ENCODE measurements at places on chromosomes 2 and 18.

DNA sequence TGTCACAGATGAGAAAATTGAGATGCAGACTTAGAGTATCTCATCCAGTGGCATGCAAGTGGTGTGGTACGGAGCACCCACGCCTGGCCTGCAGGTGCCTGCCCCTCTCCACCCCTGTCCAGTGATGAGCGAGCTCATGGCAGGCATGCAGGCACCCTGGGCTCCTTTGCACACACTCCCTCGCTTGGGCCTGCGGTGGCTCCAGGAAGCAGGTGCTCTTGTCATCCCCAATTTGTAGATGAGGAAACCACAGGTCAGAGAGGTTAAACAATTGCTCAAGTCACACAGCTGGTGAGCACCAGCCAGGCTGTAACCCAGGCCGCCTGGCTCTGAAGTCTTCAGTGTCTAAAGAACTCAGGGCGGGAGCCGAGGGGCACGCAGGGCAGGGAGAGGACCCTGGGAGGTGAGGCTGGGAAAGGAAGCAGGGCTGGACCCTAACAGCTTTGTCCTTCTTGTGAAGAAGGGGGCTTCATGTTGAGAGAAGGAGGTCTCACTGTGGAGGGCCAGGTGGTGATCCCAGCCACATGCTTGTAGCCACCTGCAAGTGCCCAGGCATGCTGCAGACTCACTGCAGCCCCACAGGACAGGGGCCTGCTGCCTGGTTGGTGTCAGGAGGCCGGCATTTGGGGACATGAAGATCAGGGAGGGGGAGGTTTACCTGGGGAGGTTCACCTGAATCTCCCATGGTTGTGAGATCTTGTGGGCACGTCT is 166.2 kb downstream of the SH3RF3 start:
- no peak for DNase-seq

DNA sequence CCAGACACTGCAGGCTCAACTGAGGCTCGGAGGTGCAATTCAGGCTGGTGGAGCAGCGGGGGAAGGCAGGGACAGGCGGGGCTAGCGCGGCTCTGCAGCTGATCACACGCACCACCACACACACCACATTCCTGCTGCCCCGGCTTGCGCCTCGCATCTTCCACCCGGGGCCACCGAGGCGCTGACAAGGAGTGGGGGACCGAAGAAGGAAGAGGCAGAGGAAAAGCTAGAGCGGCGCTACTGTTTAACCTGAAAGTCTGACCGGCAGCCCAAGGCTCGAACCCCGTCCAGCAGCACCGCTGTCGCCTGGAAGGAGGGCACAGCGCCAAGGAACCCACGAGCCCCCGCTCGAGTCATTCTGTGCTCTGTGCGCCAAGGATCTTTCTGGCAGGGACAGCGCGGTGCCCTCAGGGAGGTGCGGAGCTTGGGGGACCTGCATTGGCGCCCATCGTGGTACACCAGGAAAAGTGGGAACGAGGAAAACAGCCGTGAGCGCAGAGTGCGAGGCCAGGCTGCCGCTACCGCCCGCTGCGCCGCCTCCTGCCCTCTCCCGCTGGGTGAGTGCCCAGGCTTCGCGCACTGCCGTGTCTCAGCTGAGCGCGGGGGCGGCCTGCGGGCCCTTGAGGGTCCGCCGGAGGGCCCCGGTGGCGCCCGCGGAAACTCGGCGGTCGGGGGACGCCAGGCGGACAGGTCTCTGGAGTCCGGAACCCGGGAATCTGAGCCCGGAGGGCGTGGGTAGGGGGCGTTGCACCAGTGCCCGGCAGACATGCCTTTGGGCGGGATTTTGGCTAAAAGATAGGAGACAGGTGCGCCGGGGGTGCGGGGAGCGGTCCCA is 860 bp upstream of the KCNJ3 start:
- peak; percentile 40 for DNase-seq

DNA sequence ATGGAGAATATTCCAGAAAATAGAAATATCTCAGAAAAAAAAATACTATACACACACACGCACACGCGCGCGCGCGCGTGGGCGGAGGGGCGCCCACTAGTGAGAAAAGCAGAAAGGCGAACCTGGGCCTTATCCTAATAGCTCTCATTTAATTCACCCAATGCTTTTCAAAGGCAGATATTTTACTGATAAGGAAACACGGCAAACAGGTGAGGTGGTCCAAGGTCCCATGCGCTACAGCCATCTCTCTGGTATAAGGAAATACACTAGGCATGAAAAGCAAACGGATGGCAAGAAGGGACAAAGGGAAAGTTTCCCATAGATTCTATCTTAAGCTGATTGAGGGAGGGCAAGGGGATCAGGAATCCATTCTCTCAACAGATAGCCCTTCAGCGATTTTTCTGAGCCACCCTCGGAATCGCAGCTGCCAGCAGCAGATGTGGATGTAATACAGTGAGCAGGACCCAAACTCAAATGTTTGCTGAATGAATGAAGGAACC is 136.7 kb downstream of the TMEM247 start:
- DNase-seq = peak; percentile 78

- DNase-seq = no peak
Measured at GRCh38 chr2:175957845-175958244, 44.2 kb downstream of the LNPK start.

- no peak for DNase-seq
Measured at GRCh38 chr18:58891776-58892175, 27.1 kb downstream of the ZNF532 start.

GRCh38 chr2:169221745-169222369 is 140.5 kb downstream of the LRP2 start:
- DNase-seq = peak; percentile 84

- no peak for DNase-seq
Measured at GRCh38 chr18:44107187-44107586, 573.5 kb upstream of the SETBP1 start.

GRCh38 chr2:168234407-168235085 is 12.8 kb downstream of the STK39 start:
- no peak for DNase-seq

DNA sequence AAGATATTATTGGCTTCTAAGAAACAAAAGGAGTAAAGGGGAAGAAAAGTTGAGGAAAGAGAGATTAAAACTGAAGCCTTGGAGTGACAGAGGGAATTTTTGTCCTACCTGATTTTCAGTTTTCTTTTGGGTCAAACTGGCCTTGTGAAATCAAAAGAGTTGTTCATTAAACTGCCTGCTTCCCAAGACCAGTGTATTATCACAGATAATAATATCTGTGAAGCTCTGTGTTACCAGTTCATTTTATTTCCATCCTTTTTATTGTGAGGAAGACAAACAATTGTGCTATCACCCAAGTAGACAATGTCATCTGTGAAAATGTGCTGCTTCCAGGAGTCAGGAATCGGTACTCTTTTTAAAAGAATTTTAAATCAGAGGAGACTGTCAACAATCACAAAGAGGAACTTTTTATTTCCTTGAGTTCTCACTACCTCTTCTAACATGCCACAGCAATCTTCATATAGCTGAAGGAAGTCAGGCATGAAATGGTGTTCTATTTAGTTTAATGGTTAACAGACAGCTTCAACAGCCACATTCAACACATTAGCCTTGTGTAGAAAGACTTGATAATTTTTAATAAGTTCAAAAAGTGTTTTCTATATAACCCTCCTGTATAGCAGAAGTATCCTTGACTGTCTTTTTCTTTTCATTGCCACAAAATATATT is 554.8 kb downstream of the PIK3C3 start:
- DNase-seq = no peak

DNA sequence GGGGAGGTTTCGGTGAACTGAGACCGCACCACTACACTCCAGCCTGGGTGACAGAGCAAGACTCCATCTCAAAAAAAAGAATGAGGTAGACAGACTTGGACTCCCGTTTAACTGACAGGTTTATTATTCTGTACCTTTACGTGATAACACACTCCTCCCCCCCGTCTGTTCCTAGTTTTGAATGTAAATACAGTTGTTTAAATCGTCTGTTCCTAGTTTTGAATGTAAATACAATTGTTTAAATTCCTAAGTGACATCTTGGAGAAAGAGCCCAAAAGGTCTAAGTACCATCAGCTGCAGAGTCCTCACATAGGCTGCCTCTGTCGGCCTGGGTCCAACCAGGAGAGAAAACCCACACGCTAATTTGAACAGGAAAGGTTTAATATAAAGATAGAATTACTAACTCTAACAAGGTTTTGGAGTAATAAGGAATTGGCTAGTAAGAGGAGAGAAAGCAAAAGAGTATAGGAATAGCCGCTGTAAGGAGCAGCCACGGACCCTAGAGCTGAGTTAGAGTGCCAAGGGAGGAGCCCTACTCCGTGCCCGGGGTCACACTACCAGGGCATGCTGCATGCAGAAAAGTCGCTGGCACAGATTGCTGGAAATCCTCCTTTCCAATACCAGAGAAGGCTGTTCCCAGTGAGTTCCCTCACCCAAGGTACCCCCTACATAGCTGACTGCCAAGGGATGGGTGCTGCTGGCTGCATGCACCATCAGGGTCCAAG is 83.5 kb upstream of the RANBP2 start:
- no peak for DNase-seq

- DNase-seq = no peak
Measured at GRCh38 chr2:206049392-206049791, 36.6 kb downstream of the INO80D start.

DNA sequence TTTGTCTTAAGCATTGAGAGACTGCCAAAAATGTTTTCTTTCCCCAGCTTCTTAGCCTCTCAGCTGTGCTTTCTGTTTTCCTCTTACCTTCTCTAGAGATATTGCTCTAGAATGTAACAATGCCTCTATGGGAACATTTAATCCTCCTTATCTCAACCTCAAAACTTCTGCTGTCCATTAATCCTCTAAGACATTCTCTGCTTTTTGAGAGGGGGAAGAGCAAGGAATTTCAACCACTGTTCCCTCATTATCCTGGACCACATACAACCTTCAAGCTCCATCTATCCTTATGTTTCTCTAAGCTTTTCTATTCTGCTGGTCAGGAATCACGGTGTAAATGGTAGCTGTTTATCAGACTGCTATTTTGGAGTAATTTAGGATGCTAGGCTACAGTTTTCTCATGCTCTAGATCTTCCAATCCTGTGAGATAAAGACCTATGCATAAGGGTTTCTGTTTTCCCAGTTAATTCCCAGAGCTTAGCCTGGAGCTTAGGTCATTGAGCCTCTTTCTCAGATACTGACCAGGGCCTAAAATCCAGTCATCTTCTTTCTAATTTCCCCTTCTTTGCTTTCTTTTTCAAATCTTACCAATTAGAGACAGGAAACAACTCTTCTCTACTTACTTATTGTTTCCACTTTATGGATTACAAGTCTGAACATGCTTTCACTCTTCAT is 282.0 kb downstream of the CALCRL start:
- DNase-seq = no peak

GRCh38 chr18:79000997-79001396 is 21.4 kb downstream of the SALL3 start:
- no peak for DNase-seq

DNA sequence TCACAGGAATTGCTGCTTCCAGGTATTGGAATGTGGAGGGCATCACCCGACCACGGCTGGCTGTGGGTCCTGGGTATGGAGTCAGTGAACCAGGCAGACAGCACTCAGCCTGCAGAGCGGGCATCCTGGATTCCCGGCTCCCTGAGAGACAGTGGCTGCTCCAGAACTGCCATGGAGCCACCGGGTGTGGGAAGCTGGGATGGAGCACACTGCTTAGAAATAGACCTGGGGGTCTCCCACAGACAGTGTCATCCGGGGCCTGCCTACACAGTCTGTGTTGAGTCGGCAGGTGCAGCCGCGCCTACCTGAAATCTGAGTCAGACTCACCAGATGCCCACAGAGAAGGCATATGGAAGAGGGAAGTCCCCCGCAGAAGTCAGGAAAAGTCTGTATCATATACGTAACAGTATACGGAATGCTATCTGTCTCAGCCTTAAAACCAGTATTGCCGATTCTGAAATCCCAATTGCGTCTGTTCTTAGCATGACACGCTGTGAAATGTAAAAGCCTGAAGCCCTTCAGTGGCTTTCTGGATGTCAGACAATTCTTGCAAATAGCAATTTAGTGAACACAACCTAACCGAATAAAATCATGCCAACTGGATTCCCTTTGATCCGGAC is 509.7 kb upstream of the MYT1L start:
- no peak for DNase-seq

- no peak for DNase-seq
Measured at GRCh38 chr2:191833356-191833755, 13.5 kb downstream of the CAVIN2 start.

DNA sequence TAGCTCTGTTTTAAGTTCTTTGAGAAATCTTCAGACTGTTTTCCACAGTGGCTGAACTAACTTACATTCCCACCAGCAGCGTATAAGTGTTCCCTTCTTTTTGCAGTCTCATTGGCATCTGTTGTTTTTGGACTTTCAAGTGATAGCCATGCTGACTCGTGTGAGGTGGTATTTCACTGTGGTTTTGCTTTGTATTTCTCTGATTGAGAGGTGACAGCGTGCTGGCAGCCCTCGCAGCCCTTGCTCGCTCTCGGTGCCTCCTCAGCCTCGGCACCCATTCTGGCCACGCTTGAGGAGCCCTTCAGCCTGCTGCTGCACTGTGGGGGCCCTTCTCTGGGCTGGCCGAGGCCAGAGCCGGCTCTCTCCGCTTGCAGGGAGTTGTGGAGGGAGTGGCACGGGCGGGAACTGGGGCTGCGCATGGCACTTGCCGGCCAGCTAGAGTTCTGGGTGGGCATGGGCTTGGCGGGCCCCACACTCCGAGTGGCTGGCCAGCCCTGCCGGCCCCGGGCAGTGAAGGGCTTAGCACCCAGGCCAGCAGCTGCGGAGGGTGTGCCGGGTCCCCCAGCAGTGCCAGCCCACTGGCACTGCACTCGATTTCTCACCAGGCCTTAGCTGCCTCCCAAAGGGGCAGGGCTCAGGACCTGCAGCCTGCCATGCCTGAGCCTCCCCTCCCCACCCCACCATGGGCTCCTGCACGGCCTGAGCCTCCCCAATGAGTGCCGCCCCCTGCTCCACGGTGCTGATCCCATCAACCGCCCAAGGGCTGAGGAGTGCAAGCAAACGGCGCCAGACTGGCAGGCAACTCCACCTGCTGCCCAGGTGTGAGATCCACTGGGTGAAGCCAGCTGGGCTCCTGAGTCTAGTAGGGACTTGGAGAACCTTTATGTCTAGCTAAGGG is 151.8 kb downstream of the IRS1 start:
- DNase-seq = no peak

GRCh38 chr2:176187899-176188773 is at the start of gene HOXD1:
TSS of gene HOXD1 (plus strand) at chr2:176188668. CDS start at chr2:176188802, 134 bp downstream.
- peak; percentile 51 for DNase-seq

GRCh38 chr2:75035444-75036353 is 77.3 kb downstream of the POLE4 start:
- no peak for DNase-seq

GRCh38 chr18:50819027-50819727 is 639 bp downstream of the MRO start:
- DNase-seq = no peak

DNA sequence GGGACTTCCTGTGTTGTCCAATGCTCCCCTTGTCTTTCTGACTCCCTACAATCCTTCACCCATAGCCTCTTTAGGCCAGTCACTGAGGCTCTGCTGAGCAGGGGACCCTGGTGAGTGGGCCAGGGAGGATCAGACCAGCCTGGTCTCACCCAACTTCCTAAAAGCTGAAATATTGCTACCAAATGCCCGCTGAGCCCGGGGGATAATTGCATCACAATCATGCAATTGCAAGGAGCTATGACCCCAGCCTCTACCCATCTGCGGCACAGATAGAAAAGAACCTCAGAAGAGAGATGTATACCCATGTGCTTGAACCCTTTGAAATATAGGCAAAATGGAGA is 3.7 kb upstream of the SP100 start:
- DNase-seq = no peak
